ENCODE measurements at places on chromosomes 13 and 19.

DNA sequence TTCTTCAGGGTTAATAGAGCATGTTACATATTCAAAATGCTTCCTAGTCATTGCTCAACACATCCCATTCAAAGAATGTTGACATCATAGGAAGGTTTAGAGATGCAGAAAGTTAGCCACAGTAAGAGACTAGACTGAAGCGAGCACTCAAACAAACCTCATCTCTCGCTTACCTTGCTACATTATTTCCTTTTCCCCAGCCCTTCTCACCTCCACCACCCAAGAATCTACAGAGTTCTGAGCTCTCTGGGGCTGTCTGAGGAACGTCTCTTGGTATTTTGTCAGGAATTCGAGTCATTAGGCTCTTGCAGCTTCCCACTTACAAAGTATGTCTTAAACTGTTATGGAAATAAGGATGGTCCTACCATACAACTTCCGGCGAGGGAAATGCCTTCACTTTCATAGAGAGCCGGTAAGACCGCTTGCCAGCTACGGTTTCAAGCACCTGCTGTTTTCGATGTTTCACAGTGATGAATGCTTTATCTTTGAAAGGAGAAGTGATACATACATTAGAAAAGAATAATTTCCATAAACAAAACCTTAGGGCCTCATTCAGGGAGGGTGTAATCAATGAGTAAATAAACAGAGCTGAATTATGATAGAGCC lies 65.1 kb downstream of the FLT1 start:
- no peak for DNase-seq

DNA sequence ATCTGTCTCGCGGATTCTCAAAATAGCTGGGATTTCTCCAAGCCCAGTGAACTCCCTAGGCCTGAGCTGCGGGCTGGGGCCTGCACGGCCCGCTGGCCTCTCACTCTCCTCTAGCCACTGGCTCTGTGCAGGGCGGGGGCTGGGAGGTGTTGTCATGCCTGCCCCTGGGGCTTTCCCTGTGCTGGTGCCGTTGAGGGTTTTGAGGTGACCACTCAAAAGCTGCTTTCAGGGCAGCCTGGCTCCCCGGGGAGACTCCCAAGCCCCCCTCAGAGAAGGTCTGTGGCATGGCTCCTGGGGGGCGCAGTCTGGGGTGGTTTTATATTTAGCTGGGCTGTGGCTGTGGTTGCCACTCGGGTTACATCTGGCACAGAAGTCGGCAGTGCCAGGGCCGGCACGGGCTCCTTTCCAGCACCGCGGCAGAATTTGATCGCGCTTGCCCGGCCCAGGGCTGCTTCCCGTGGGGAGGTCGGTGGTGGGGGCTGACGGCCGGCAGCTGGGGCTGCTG lies 10.0 kb downstream of the NDUFB7 start:
- no peak for DNase-seq

GRCh38 chr19:10251792-10252694 lies at the start of gene MRPL4:
TSS of gene MRPL4 (plus strand) at chr19:10252214. CDS start at chr19:10252254, 40 bp downstream.
- peak; percentile 85 for DNase-seq

GRCh38 chr13:42883771-42884467 lies 102.5 kb downstream of the FAM216B start:
- no peak for DNase-seq

DNA sequence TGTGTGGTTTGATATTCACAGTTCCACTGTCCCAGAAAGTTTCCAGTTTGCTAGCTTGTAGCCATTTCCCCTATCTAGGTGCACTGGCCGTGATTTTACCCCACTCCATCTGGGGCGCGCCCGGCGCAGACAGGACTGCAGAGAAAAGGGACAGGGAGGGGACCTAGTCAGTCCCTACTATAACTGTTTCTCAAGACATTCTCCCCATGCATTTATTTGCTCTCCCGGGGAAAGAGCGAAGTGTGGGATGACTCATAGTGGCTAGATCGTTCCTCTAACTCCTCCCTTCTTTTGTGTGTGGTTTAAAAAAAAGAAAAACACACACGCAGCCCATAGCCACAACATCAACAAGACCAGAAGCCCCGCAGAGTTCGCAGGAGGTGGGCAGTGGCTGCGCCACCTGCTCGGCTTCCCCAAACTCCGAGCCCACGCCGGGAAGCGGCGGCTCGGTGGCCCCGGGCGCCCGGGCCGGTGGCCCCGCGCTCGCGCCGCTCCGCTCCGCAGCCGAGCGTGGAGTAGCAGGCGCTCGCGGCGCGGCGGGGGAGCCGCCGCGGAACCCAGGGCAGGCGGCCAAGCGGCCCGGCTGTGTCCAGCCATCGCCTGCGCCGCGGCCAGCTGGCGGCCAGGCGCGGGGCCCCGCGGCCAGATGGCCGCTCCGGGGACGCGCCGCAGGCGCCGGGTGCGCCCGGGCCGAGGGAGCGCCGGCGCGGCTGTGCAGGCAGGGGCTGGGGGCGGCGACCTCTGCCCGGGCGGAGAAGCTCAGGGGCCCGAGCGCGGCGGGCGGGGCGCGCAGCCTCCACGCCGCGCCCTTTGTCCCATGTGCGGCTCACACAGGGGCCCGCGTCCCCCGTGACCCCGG lies 653 bp downstream of the TMTC4 start:
- peak; percentile 44 for DNase-seq

GRCh38 chr19:1631557-1632100 lies 20.8 kb downstream of the TCF3 start:
- DNase-seq, result no peak

DNA sequence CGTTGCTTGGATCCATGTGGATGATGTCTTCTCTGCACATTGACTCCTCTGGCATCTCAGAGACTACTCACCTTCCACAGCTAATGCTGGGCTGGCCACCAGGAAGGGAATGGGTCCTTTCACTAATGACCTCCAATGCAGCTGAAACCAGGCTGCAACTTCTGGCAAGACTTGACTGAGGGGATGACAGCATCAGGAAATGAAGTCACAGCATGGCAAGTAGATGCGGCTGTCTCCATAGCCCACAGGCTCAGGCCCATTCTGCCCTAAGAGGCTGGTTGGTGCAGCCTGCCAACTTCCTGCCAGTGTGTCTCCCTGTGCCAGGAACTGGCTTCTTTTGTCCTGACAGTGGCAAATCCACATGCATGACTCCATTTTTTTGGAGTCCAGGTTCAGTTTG lies 467.3 kb downstream of the TSHZ3 start:
- DNase-seq, result no peak

DNA sequence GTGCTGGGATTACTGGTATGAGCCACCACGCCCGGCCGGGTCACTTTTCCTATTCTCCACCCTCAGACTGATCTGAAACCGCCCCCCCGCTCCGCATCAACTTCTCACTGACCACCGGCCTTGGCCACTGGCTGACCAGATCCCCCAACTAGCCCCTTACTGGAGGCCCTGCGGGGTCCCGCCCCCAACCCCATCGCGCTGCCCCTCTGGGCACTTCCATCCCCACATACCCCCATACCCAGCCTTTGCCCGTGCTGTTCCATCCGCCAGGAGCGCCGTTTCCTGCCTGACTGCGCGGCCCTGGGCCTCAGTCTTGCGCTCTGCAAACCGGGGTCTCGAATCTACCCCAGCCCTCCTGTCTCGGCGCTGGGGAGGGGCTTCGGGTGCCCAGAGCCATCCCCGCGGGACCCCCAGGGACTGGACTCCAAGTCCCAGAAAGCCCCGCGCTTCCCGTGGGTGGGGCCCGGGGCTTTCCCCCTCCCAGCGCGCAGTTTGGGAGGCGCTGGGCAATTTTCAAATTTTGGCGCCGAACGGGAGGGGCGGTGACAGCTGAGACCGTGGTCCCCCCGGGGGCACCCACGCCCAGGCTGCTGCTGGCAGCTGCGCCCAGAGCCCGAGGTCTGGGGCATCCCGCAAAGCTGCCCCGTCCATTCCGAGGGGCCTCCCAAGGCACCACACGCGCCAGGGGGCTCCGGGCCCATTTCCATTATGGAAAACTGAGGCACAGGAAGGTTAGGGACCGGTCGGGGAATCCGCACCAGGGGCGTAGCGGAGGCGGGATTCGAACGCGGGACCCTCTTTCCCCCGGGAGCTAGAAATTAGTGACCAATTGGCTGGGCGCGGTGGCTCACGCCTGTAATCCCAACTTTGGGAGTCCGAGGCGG lies 5.2 kb upstream of the LMNB2 start:
- peak; percentile 65 for DNase-seq

GRCh38 chr13:38180670-38181069 lies 169.0 kb upstream of the UFM1 start:
- no peak for DNase-seq

GRCh38 chr13:105035092-105035491 lies 1500.4 kb downstream of the EFNB2 start:
- DNase-seq, result no peak

GRCh38 chr13:50267917-50268316 lies 252.7 kb downstream of the KCNRG start:
- DNase-seq, result no peak

DNA sequence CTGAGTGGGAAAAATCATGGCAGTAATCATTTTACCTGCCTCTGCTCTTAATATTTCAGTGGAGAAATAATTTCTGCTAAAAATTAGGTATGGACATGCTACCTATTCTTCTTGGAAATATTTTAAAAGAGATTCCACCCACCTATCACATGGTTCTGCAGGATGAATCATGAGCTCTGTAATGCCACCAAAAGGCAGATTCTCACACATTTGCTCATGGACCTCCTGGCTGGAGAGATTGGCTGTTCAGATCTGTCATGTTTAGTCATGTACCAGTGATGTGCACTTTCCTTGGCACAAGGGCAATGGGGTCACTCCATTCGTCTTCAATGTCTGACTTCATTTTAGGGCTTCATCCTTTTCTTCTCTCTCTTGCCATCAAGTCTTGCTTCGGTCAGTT lies 101.8 kb upstream of the MBNL2 start:
- no peak for DNase-seq

- DNase-seq, result no peak
Observed at GRCh38 chr13:86567119-86567518, 767.9 kb upstream of the SLITRK6 start.

DNA sequence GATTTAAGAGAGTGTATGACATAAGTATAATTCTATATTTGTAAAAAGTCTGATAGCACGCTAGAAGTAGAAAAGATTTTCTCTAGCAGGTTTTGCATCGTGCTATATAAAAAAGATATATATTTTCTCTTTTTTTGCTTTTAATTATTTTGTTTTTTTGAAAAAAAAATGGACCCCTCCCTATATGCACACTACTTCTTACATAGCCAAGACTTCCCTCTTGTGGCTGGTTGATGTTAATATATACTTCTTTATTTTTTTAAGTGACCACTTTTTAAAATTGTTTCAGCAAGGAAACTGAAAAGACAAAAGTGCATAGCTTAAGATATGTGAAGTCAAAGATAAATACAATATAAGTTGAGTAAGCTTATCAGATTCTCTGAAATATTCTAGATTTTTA lies 1202.8 kb downstream of the DIAPH3 start:
- no peak for DNase-seq

DNA sequence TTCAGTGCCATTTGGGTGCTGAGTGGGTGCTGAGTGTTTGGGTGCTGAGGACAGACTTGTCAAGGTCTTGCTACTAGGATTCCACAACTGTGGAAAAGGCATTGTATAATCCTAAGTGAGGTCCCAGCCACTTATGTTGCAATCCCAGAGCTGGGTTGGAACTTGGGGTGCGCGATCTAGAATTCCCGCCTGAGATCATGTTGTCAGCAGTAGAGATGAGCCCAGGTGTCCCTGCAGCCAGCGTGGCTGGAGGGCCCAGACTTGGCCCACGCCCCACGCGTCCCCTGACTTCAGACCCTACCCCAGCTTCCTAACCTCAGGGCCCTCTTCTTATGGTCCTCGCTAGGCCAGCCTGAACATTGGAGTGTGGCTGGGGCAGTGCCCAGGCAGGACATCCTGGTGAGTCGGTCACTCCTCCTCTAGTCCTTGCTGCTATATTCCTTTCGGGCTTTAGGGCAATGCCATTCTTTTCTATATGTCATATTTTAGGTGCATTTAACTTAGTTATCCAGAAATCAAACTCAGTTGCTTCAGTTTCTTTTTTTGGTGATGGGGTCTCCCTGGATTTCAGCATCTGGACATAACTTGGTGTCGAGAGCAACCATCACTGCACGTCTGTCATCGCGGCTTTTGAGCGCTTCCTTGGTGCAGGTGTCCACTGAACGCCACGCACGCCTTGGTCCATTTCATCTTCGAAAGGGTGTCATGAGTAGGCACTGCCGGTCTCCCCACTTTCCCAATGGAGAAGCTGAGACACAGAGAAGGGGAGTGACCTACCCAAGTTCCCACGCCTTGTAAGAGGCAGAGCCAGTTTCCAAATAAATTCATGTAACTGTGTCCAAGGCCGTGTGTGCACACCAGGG lies 46.4 kb upstream of the F7 start:
- DNase-seq, result no peak

- peak; percentile 55 for DNase-seq
Observed at GRCh38 chr19:16076958-16077611, 790 bp downstream of the TPM4 start.

DNA sequence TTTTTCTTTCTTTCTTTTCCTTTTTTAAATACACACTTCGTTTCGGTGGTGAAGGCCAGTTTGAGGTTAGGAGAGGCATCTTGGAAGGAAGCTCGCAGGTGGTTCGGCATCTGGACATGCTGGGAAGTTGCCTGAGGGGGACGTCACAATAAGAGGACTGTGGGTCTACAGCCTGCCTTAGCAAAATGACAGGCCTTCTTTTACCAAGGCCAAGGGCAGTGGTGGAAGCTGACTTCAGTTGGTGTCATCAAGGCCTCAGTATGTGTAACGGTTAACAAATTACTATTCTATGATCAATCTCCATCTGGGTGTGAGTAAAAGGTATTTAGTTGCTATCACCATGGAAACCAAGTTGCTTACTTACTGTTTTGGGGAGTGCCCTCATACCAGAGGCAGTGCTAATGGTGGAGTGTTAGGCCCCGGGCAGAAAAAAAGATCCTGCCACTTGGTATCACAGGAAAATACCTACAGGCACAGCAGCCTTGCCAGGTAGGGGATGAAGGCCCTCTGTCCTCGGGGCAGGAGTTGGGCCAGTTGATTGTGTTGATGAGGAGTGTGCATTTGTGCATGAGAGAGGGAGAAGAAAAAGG lies 10.3 kb downstream of the ACTN4 start:
- no peak for DNase-seq

- DNase-seq, result no peak
Observed at GRCh38 chr13:97067017-97067895, 73.0 kb upstream of the OXGR1 start.

DNA sequence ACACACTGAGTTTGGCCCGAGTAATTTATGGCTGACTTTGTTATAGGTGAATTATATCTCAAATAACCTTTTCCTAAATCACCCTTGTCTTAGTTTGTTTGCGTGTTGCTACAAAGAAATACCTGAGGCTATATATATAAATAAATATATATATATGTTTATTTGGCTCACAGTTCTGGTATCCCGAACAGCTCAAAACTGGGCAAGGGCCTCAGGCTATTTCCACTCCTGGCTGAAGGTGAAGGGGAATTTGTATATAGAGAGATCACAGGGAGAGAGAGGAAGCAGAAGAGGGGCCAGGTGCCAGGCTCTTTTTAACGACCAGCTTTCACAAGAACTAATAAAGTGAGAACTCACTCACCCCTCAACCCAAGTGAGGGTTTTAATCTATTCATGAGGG lies 159.9 kb upstream of the STARD13 start:
- DNase-seq, result no peak

GRCh38 chr19:10625003-10625761 lies at the start of gene SLC44A2:
TSS of gene SLC44A2 (plus strand) at chr19:10625553. CDS start at chr19:10625634, 81 bp downstream.
- peak; percentile 39 for DNase-seq

Measured in endothelial cell (in vitro differentiated cells).